ENCODE measurements at places on chromosomes 4 and X.
A peak's percentile ranks its signal among the peaks of the same experiment; 100 is the strongest.

GRCh38 chrX:13345037-13345436 lies 25.2 kb upstream of the ATXN3L start:
- no peak for DNase-seq

DNA sequence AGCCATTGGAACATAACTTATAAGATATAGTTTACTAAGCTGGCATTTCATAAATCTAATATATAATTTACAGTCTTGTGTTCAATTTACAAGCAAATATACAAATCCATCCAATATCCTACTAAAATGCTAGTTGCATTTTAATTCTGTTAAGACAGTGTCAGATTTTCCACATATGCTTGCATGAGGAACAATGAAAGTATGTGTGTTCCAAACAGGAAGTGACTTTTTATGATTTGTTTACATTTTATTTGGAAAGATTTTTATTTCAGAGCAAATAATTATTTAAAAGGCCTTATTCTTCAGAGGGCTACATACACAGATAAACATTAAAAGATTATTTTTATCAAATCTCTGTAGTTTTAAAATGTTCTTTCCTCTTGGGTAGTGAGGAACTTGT lies 130.1 kb downstream of the KLHL34 start:
- DNase-seq, result no peak

- DNase-seq, result no peak
Observed at GRCh38 chr4:105075045-105075444, 71.6 kb upstream of the TET2 start.

DNA sequence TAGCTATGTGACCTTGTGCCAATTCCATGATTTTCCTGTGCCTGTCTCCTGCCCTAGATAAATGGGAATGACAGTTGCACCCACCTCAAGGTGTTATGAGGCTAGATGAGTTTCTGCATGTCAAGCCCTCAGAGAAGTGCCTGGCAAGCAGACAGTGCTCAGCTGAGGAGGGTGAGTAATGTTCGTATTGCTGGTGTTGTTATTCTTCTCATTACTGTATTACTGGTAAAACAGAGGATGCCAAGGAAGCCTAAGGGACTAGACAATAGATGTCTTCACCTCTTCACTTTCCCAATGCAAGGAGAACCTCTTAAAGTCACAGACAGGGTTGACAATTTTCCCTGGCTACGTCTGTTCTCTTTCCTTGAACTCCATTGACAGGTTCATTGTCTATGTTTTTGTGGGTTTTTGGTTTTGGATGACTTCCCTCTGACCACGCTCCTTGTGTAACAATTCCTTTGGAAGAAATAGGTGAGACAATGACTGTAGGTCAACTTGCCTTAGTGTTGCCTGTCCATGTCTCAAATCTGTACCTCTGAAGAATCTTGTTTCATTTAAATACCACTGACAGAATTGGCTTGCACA lies 19.2 kb downstream of the ETDC start:
- no peak for DNase-seq

GRCh38 chr4:66555301-66555700 lies 885.0 kb upstream of the EPHA5 start:
- DNase-seq, result no peak

GRCh38 chrX:9644335-9644734 lies 121.3 kb downstream of the GPR143 start:
- peak; percentile 3 for DNase-seq

DNA sequence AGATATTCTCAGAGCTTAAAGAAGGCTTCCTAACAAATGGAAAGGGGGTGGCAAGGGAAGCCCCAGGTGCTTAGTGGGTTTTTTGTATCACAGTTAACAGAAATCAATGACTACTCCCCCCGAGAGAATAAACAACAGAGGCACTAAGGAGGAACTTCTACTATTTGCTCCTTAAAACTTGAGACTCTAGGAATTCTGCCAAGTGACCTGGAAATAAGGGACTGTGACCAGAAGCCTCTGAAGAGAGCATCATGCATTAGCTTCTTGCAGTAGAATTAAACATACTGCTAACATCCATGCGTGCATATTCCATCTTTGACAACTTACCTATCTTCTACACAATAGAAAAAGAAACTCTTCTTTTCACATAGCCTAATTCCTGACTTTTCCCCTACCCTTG lies 86.8 kb downstream of the CAMK2D start:
- DNase-seq, result no peak

- DNase-seq, result no peak
Observed at GRCh38 chr4:38504396-38504715, 159.6 kb upstream of the KLF3 start.

DNA sequence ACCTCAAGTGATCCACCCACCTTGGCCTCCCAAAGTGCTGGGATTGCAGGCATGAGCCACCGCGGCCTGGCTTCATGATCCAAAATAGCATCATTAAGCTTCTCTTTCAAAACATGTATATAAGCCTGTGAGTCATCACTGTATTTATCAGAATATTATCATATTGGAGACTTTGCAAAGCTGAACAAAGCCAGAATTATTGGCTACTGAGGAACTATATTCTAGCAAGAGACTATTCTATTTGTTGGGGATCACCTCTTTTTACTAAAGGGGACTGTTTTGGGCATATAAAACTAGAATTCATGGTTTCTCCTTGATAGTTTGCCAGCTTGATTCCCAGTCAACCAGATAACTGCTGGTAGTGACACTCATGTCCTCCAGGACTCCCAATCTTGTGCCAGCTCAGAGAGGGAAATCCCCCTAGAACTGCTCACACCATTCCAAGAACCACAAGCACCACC lies 40.1 kb downstream of the TET2 start:
- DNase-seq, result no peak

DNA sequence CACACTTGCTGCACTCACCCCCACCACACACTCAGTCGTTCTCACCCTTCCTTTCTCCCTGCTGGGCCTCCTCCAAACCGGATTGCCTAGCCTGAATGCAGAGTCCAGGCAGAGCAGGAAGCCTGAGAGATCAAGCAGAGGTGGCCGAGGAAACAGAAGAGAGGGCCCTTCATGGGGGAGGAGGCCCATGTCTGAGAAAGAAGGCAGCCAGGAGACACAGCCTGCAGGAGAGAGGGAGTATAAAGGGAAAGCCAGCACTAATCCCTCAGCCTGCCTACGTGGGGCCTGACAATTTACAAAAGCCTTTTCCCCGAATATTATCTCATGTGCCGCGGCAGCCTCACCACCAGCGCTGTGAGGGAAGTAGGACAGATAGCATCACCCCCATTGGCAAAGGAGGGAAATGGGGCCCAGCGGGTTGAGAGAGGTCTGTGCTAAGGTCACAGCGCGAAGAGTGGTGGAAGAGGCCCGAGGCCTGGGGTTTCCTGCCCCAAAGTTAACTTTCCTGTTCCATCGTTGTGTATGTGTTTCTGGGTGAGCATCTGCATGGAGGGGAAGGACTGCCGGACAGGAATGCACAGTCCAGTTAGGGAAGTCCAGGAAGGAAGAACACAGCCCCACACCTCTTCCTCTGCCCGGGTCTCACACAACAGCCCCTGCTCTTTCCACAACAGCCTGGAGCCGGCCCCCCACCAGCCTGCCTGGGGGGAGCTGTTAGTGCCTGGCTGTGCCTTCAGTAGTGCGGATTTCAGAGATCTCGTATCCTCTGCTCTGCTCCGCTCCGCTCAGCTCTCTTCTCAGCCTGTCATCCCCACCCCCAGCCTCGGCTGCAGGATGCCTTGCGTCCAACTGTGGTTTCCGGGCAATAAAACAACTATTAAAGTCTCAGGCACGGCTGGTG lies 50.9 kb upstream of the BCOR start:
- no peak for DNase-seq

- DNase-seq, result no peak
Observed at GRCh38 chr4:61666244-61666643, 466.1 kb downstream of the ADGRL3 start.

DNA sequence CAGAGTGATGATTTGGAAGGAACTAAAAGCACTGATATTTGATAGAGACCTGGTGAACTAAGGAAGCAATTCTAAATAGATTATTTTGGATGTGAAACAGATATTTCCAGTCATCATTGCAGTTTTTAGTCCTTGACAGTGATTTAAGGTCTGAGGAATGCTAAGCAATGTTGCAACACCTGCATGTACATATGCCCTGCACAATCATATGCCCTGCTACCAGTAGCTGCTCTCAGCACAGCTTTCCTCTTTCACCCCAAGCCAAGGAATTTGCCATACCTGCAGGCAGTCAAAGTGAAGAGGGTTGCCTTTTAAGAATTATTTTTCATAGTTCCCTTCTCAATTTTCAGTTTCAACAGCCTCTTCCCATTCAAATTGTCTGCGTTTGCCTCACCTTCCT lies 8.7 kb upstream of the FAM47A start:
- DNase-seq, result no peak

DNA sequence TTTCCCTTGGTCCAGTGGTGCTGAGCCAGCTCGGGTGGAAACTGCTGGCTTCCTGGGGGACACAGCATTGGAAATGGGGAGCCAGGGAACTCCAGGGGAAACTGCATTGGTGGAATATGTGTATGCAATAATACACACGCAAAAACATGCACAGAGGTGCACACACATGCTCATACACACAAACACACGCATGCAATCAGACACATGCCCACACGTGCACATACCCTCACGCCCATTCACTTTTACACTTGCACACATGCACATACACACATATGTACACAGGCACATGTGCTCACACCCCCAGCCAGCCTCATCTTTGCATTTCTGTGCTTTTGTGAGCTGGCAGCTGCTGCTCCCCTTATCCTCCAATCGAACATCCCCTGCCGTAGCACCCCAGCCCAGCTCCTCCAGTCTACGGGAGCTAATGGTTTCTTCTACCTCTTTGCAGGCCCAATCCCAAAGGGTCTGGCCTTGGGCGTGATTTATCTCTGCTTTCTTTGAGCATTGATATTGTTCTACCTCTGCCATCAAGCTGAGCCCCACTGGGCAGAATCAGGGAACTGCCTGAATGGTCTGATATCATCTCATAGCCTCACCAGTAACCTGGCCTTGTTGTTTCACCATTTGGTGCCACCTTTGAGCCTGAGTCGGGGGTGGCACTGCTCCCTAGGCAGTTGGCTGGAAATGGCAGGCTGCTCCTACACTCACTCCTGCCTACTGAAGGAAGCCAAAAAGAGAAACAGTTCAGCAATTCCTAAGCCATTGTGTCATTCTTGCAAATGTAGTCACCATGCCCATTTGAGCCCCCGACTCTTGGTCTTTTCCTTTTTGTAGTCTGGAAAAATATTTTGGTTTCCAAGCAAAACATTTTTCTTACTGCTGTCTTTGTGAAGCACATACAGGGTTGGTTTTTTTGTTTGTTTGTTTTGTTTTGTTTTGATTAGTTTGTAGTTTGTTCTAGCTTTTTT lies 104.4 kb upstream of the MAMLD1 start:
- DNase-seq, result no peak

- DNase-seq, result peak; percentile 67
Observed at GRCh38 chr4:123304151-123304964, 92.2 kb upstream of the SPRY1 start.

GRCh38 chrX:97039363-97040029 lies 155.8 kb downstream of the RPA4 start:
- peak; percentile 2 for DNase-seq

DNA sequence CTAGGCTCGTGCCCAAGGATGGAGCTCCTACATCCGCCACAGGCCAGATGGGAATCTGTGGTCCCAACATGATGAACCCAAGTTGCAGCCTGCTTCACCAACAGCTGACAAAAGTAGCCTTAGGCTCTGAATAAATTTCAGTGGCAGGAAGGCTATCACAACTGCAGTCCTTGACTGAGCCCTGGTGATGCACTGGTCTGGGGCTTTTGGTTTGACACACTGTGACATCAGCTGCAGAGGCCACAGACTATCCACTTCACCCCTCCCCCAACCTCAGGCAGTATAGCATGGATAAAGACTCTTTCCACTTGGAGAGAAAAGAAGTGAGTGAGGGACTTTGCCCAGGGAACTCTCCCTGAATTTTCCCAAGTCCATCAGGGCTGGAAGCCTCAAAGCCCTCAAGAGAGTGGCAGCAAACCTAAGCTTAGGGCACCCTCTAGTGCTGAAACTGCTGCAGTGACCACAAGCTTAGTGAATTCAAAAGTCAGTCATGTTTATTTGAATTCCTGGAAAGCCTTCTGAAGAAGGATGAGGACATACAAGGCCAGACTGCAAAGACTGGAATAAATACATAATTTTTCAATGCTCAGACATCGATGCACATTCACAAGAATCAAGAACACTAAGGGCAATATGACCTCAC lies 135.0 kb upstream of the TENT5D start:
- DNase-seq, result no peak
